Esophagus muscularis mucosa (tissue), 4 donors: ENCODE measurements at places on chromosomes 2 and 18. TPM values are rescaled to one million over a fixed set of nuclear protein-coding genes. Genes with fewer than 3 reads are reported as not detected.

DNA sequence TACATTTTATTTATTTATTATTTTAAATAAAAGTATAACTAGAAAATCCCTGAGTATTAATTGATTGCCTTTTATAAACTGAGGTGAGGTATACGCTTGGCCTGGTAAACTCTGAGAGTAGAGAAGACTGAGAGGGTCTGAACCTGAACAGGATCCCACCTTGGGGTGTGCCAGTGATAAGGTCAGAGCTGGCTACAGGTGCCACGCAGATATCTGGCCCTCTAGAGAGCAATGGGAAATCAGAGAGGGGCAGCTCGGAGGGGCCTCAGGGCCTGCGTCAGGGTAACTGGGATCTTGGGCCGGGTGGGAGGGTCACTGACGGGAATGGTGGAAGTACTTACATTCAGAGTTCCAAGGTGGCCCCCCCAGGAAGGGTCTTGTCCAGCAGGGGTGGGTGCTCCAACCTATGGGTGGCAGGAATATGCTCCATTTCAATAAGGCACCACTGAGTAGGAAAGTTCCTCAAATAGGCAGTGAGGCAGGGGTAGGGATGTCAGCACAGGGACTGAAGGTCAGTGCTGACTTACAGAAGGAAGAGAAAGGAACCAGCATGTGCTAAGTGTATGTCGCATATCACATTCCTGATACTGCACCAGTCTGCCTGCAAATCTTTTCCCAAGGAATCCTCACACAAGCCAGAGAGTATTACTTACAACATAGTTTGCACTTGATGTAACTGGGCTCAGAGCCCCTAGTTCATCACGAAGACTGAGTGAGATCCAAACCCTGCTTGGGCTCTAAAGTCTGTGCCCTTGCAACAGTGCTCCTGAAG lies 706.0 kb upstream of the RAB6C start:
- no peaks in the 10 kb centered on the region for H3K27me3 ChIP-seq
- H3K27ac ChIP-seq = no peak overlapping the region
- H3K4me3 ChIP-seq = no peak overlapping the region
- H3K4me1 ChIP-seq = no peaks in the 10 kb centered on the region
- no peak for DNase-seq

FBXO41 gene
- 5.2 TPM for total RNA-seq

GRCh38 chr18:44700652-44701051 lies 20.0 kb downstream of the SETBP1 start:
- DNase-seq = no peak
- no peaks in the 10 kb centered on the region for H3K27me3 ChIP-seq
- H3K4me1 ChIP-seq = peaks cover 90% of the 10 kb centered on the region
- H3K36me3 ChIP-seq = no peaks in the 10 kb centered on the region

FTCDNL1 gene
- total RNA-seq = 1.6 TPM

ANO7 gene
- 1.3 TPM for total RNA-seq

DNA sequence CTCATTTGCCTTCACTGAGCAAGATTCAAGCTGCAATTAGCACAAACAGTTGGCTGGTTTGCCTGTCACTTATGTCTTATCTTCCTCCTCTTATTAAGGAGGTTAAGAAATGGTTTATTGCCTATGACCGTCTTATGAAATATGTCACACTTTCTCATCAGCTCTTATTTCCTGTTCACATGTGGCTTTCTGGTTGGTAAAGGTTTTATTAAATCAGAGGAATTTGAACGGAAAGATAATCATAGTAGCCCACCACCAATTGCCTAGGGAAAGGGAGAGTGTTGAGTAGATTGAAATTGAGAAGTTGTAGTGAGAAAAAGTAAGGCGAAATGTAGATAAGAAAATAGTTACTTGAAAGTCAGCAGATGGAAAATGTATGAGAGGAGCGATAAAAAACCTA lies 4.2 kb upstream of the IL1R1 start:
- no peak overlapping the region for H3K4me3 ChIP-seq
- H3K4me1 ChIP-seq = peaks cover 18% of the 10 kb centered on the region
- H3K36me3 ChIP-seq = no peaks in the 10 kb centered on the region
- no peak overlapping the region for H3K27ac ChIP-seq
- no peak for DNase-seq

MTCL1 gene
- total RNA-seq = 38.9 TPM

- no peaks in the 10 kb centered on the region for H3K36me3 ChIP-seq
- no peak for DNase-seq
Observed at GRCh38 chr18:10514082-10514481, 11.7 kb upstream of the NAPG start.

SNORC gene
- 2.0 TPM for total RNA-seq
